Hypothalamus (tissue), 51 donors: ENCODE measurements at places on chromosomes 13 and 19.

DNA sequence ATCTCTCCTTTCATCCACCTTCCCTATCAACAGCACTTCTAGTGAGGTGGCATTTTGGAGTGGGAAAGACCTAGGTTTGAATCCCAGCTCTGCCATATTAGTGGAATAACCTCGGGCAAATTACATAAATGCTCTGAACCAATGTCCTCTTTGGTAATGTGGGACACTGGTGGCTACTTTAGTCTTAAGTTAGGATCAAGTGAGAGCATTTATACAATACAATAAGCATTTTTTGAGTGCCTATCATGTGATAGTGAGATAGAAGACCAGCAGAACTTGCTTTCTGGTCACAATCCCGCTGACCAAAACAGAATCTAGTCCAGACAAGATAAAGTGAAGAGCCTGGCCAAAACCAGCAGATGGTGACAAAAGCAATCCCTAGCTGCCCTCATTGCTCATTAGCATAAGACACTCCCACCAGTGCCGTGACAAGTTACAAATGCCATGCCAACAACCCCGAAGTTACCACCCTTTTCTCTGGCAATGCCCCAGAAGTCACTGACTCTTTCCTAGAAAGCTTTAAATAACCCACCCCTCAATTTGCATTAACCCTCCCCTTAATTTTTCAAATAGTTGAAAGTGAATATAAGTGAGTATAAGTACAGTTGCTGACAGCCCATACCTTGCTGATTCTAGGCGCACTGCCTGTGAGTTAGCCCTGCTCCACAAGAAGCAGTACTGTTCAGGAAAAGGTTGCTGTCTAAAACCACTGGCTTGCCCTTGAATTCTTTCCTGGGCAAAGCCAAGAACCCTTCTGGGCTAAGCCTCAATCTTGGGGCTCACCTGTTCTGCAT is 28.9 kb upstream of the KPNA3 start:
- DNase-seq: no peak

DNA sequence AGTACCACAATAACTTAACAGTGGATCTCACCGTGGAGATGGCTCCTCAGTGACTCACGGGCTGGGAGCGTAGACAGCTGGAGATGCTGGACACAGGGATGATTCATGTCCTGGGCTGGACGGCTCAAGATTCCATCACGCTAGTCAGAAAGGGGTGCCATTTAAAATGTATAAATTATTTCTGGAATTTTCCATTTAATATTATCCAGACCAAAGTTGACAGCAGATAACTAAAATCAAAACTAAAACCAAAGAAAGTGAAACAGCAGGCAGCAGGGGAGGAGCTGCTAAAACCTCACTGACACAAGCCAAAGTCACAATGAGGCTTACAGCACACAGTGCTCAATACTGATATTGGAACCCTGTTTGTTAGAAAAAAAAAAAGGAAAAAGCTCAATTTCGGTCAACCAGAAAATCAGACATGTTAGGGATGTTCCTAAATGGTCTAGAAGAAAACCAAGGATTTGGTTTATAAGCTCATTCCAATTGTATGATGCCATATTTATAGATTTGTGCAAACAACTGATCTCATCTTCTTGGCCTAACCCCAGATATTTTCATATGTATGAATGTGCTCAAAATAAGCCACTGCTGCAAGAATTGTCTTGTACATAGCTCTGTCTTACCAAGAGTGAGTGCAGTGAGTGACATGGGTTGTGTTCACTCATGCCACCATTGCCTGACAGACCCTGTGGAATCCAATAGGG is 111.8 kb downstream of the SACS start:
- DNase-seq: no peak

DNA sequence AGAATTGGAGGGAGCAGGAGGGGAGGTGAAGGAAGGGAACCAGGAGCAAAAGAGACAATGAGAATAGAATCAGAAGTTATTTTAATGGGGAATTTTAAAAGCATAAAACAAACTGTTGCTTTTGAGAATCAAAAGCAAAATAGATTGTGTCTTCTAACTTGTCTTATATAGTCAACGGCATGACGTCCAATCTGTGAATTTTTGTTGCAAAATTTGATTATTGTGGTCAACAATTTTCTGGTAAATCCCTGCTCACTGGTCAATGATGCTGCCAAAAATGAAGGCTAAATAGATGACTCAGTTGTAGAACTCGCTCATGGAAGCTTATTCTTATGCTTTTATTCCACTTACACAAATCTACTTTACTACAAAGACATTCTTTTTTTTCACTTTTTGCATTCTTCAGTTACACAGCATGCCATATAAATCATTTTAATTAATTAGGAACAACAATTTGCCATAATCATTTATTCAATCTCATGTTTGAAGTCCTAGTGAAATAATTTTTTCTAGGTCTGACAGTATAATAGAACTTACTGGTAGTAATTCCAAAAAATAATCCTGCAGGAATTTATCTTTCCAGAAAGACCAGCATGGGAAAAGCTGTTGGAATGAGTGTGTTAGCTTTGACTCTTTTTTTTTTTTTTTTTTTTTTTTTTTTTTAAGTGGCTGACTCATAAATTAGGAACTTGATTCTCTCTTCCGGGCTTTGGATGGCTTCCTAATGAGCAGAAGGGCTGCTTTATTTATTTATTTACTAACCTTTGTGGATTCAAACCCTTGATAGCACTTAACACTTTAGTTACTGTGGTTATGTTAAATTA is 256.9 kb downstream of the SPRY2 start:
- DNase-seq: no peak

- no peak for DNase-seq
Observed at GRCh38 chr13:87274209-87274819, 396.9 kb upstream of the SLITRK5 start.

- DNase-seq: no peak
Observed at GRCh38 chr19:55526216-55527196, 10.4 kb downstream of the SBK2 start.

GRCh38 chr19:35555301-35556005 is 8.0 kb downstream of the ATP4A start:
- DNase-seq: no peak

DNA sequence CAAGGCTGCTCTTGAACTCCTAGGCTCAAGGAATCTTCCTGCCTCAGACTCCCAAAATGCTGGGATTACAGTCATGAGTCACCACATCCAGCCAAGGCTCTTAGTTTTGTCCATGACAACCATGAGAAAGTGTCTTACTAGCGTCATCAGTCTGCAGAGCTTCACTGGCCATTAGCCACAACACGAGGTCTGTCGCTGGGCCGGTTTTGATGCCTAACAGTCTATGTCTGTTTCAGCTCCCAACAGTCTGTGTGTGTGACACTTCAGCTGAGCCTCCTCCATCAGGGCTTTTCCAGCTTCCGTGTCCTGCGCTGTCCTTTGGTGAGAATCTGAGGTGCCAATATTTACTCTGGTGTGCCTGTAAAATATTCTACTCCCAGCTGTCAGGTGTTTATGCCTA is 47.6 kb downstream of the CEP89 start:
- no peak for DNase-seq

GRCh38 chr13:99303863-99304521 is 3.2 kb downstream of the GPR183 start:
- DNase-seq: no peak

DNA sequence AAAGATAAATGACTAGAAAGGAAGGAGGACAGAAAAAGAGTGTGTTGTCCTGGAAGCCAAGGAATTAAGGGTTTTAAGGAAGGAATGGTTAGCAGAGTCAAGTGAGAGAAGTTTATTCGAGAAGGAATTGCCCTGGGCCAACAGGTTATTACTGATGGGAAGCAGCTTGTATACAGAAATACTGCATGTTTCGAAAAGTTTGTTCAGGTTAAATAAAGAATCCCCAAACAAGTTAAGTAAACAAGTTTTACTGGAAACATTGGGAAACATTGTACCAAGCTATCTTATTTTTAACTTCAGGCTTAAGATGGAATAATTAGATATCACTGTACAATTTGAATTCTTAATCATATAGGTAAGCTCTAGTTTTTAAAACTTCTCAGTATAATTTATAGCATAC is 28.2 kb upstream of the FBXL3 start:
- no peak for DNase-seq

- no peak for DNase-seq
Observed at GRCh38 chr13:60583911-60584753, 187.1 kb downstream of the TDRD3 start.

DNA sequence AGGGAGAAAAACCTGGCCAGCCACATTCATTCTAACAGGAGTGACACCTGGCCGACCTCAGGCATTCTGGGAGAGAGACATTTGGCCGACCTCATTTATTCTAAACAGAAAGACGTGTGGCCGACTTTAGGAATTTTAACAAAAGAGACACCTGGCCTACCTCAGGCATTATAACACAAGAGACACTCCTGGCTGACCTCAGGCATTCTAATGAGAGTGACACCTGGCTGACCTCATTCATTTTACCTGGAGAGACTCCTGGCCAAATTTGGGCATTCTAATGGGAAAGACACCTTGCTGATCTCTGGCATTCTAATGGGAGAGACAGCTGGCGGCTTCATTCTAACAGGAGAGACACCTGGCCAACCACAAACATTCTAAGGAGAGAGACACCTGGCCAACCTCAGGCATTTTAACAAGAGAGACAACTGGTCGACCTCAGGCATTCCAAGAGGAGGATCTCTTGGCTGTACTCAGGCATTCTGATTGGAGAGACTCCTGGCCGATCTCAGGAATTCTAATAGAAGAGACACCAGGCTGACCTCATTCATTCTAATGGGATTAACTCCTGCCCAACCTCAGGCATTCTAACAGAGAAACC is 1353.9 kb downstream of the UQCRFS1 start:
- no peak for DNase-seq

DNA sequence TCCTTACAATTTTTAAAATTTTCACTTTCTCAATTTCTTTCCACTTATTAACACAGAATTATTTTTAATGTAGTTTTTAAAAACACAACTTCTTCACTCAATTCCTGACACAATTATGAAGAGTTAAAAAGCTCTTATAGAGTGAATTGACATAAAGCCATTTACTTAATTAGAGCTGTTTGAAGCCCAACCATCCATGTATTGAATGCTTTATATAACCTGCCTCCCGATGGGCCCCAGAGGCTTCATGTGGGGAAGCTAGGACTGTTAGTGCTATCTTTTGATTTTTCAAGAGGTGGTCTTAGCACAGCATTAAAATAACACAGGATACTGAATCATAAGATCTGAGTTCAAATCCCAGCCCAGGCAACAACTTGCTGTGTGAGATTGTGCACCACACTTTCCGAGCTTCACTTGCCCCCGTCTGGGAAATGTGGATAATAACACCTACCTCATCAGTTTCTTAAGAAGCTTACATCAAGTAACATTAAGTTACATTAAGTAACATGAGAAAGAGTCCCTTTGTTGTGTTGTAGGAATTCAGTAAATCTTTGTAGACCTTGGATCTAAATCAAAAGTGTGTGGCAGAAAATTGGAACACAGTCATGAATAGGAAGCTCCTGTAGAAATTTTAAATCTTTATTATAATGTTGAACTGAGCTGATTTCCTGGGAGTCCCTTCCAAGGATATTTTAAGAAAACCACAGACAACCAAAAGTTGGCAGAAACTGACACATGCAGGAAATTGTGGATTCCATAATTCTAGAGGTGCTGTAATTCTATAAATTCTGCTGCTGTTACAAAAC is 5.5 kb upstream of the ENOX1 start:
- no peak for DNase-seq

DNA sequence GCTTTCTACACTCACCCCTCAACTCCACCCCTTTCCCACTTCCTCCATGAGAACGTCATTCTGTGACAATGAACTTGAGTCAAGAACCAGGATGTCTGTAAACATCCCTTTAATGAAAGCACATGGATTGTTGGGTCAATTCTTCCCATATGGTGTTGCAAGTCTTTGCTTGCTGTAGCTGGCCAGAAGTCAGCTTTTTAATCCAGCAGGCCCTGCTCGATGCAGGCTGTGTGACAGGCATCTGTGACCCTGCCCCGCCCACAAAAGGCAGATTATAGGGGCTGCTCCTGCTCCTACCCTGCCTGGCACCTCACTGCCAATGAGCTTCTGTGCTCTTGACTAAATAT is 78.0 kb downstream of the STARD13 start:
- no peak for DNase-seq

DNA sequence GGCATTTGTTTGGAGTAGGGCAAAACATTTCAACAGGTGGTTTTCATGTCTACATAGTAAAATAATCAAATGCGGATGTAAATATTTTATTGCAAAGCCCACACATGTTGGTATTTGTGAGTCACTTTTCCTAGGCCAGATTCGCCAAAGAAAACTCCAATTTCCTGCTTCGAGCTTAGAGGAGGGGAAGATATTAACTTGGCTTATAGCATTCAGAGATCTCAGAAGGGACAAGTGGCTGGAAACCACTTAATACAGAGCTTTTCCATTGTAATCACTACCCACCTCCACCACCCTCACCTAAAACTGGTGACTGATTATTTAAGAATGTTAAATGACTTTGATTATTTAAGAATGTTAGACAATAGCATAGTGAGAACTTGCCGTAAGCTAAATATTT is 530.6 kb upstream of the SPRY2 start:
- DNase-seq: no peak

DNA sequence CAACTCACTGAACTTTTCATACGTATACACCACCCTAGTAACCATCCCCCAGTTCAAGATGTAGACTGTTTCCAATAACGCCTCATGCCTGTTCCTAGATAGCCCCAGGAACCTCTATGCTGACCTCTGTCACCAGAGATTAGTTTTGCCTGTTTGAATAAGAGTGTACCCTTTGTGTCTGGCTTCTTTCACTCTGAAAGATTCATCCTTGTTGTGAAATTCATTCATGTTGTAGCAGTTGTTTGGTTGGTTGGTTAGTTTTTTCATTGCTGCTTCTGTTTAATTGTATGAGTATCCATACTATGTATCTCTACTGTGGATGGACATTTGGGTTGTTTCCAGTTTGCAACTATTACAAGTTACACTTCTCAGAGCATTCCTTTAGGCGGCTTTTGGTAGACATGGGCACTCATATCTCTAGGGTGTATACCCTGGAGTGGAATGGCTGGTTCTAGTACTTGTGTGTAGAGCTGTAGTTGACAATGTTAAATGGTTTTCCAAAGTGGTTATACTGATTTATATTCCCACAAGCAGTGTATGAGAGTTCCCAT is 1.6 kb downstream of the RNASEH2B start:
- DNase-seq: no peak

- DNase-seq: no peak
Observed at GRCh38 chr13:100493418-100493817, 95.2 kb downstream of the GGACT start.

GRCh38 chr19:13366529-13367143 is 139.6 kb downstream of the CACNA1A start:
- no peak for DNase-seq

DNA sequence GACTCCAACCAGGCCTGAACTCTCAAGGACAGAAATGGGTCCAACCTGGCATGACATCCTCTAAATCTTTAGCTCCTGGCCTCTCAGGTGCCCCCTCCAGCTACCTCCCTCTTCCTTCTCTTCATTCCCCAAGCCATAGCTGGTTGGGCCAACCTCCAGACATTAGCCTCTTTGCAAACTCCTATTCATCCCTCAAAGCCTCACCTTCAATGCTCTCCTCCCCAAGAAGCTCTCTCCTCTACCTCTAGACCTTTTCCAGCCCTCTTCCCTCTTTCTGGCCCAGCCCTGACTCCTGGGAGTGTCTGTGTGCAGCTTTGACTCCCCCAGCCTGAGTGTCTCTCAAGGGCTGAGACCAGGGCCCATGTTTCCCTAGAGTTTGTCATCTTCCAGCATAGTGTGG is 5.3 kb upstream of the HOMER3 start:
- DNase-seq: no peak

GRCh38 chr13:107447591-107447990 is 767.7 kb downstream of the LIG4 start:
- DNase-seq: no peak
